ENCODE measurements at places on chromosomes 2 and 18.

DNA sequence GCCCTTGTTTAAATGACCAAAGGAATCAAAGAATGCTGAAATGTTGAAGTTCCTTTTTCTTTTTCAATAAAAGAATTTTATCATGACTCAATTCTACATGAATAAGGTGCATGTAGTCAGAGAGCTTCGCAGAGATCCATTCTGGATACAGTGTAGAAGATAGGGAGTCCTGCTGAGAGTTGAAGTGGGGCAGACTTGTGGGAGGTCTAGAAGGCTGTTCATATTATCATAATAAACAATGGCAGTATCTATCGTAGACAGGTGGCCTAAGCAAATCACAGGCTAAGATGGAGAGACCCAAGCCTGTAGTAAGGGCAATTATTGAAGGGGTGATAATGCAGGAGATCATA lies 1322.0 kb upstream of the CELF4 start:
- no peak for DNase-seq

GRCh38 chr18:39602131-39602530 lies 2036.5 kb upstream of the CELF4 start:
- no peak for DNase-seq

DNA sequence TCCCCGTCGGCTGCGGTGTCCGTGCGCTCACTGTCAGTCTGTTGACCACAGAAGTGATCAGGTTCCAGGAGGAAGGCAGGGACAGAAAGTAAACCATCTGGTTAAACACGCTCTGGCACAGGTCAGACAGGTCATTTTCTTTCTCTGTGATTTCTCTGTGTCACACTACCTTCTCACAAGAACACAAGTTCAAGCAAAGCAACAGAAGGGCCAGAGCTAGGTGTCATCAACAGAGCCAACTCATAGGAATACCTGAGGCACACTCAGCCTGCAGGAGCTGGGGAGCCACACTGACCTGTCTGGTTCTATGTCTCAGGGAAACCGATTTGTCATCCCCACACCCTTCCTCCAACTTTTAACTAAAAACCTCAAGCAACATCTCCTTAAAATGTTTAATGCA lies 115.1 kb upstream of the ZBTB14 start:
- DNase-seq, result no peak

DNA sequence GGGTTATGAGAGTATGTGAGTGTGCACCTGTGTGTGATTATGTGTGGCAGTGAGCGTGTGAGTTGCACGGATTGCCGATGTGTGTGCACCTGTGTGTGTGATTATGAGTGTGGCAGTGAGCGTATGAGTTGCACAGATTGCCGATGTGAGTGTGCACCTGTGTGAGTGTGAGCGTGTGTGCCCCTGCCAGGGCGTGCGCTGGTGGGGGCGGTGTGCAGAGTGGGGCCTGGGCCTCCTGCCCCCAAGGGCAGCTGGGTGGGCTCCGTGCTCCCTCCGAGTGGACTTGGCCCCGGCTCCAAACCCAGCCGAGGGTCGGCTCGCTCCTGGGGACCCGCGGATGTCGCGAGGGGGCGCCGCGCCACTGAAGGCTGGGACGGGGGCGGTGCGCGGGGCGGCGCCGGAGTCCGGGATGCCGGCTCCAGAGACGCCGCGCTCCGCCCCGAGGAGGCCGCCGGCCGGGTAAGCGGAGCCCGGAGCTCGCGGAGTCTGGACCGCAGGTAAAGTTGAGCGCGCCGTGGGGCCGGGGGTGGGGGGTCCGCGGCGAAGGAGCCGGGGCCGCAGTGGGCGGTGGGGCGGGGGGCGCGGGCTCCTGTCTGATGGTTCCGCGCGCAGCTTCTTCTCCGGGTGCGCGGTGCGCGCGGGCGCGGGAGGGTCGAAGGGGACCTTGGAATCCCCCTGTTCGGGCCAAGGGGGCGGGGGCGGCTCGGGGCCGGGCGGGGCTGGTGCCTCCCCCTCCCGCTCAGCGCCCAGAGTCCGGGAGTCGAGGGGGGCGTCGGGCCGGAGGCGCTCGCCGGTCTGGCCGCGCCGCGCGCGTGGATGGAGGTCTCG lies at the start of gene KCNG2:
KCNG2 (plus strand) TSS at position 421 of the 828 bp plus-strand sequence. CDS start 65,730 bp downstream, outside the sequence.
- no peak for DNase-seq

DNA sequence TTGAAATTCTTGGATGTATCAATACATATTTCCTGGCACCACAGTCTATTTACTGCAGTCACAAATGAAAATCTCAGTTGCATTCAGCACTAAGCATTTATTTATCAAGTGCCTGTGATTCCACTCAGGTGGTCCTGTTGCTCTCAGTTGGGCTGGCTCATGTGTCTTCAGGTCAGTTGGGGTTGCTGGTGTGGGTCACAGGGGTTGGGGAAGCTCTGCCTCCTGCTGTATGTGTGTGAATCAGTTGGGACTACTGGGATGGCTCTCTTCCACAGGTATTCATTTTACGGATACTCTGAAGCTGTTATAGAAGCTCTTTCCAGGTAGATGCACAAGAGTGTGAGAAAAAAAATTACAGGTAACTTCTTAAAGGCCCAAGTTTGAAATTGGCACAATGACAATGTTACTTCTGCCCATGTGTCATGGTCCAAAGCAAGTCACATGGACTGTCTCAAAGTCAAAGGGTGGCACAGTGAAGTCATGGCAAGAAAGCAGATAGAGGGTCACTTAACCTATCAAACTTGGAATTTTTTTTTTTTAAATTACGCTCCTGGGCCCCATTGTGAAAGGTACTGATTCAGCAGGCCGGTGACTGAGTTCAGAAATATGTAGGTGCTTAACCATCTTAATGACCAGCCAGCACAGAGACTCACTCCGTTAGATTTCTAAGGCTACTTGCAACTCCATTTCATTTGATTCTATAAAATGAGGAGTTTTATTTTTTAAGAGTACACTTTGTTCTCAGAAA lies 249.2 kb upstream of the GCFC2 start:
- no peak for DNase-seq

- no peak for DNase-seq
These were observed 178.8 kb upstream of the CHST9 start for GRCh38 chr18:27363872-27364271.

DNA sequence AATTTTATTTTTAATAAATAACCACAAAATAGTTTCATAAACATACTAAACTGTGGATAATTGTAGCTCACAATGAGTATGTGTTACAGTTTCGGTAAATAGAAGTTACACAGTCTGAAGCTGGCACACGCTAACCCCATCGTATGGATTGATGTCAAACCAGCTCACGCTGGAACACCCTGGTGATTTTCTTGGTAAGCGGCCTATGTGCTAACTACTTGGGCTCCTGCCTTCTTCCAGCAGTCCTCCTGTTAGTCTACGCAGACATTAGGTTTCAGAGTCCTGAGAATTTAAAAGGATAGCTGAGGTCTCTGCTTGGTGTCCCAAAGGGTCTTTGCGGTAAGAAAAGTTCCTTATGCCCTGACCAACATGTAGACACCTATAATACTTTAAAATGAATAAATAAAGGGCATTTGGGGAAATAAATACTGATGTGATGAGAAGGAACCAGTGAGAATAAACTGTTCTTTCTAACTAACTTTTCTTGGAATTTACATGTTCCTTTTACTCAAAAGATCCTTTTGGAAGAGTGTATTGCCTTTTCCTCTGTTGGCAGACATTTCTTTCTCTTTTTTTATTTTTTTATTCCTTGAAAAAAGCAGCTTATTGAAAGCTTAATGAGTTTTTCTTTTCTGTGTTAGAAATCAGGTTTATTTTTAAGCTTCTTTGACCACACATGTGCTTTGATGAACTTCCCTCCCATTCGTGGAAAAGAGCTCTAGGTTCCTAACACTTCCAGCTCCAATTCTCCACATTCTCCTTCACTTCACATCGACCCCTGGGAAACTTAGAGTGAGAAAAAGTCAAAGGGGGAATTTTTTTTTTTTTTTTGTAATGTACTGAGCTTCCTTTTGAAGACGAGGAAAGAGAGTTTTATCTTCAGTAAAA lies 322.2 kb downstream of the IRS1 start:
- no peak for DNase-seq

DNA sequence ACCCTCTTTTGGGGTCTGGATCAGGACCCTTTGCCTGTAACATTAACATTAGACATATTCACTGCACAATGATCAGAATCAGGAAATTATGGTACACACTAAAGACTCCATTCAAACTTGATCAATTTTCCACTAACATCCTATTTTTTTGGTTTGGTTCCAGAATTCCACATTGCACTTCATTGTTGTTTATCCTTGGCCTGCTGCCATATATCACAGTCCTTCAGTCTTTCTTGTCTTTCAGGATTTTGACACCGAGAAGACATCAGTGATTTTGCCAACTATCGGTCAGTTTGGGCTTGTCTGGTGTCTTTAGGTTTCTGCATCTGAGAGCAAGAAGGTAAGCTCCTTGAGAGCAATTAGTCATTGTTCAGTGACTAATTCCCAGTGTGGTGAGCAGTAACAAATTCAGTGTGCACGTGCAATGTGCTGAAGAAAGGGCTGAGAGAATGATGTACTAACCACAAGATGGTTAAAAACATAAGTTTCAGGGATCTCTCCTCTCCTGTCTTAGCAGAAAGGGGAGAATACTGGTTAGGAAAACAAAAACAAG lies 23.5 kb downstream of the MARCHF4 start:
- DNase-seq, result no peak

- no peak for DNase-seq
These were observed 380.6 kb upstream of the UBE2E3 start for GRCh38 chr2:180599804-180600203.

DNA sequence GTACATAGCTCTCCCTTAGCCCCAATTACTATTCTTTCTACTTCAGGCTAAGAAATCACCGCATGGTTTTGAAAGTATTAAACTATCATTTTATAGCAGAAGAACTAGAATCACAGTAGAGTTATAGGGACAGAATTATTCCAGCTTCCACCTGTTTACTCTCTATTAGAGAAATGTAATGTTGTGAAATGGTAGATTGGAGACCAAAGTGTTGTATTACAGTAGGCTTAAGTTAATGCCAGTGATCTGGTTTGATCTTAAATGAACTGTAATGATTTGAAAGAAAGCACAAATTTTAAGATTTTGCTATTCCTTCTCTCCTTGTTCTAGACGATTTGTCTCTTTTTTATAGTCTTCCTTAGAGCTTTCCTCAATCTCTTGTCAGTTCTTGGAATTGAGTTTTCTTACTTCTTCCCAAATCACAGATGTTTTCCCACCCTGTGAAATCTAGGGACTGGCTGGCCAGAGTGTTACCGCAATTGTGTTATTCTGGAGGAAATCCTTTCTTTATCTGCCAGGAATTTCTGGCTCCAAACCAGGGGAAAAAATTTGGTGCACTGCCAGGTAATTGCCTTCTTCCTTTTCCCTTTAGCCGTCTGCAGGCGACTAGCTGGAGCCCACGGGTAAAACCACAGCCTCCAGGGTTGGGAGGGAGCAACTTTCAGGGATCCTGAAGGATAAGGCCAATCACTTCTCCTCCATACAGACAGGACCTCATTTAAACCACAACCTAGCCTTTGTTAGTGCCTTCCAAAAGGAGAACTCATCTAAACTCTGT lies 51.7 kb downstream of the NOP58 start:
- no peak for DNase-seq

GRCh38 chr2:29744976-29745375 lies 176.4 kb downstream of the ALK start:
- no peak for DNase-seq

GRCh38 chr2:235024931-235025773 lies 73.3 kb downstream of the SH3BP4 start:
- no peak for DNase-seq

- DNase-seq, result no peak
These were observed 468.0 kb downstream of the NUP35 start for GRCh38 chr2:183592271-183592670.

GRCh38 chr2:147062073-147062472 lies 782.8 kb upstream of the ACVR2A start:
- DNase-seq, result no peak

GRCh38 chr2:43325107-43325811 lies 98.9 kb upstream of the ZFP36L2 start:
- no peak for DNase-seq

GRCh38 chr2:236935631-236936445 lies 149.9 kb upstream of the COPS8 start:
- DNase-seq, result no peak

DNA sequence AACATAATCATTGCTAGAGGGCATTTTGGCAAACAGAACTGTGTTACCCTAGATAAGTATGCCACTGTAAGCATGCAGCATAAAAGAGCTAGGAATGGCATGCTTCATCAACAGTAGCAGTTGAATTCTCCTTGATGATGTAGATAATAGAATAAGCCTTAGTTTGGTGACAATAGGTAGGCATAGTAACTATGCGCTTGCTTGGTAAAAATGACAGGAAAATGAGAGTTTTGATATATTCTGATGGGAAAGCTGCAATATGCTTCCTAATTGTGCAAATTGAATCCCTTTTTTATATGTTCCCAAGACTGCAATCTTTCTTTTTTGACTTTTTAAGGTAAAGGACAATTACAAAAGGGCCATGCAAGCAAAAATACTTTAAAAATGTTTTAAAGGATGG lies 930.9 kb upstream of the FAM98A start:
- no peak for DNase-seq

DNA sequence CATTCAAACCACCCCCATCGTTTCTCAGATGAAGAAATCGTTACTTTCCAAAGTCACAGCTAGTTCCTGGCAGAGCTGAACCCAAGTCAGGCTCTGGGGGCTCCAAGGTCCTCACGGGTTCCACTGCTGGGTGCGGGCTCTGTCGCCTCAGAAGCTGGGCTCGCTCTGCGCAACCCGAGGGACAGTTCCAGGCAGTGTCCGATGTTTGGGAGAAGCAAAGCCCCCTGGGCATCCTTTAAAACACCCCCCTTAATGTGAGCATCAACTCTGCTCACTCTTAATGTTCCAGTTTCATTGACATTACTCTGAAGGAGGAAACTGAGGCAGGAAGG lies 796 bp downstream of the AOX1 start:
- no peak for DNase-seq

- no peak for DNase-seq
These were observed 137.7 kb upstream of the MMADHC start for GRCh38 chr2:149725234-149725633.

- no peak for DNase-seq
These were observed 21.1 kb downstream of the GPR45 start for GRCh38 chr2:105262651-105263091.

DNA sequence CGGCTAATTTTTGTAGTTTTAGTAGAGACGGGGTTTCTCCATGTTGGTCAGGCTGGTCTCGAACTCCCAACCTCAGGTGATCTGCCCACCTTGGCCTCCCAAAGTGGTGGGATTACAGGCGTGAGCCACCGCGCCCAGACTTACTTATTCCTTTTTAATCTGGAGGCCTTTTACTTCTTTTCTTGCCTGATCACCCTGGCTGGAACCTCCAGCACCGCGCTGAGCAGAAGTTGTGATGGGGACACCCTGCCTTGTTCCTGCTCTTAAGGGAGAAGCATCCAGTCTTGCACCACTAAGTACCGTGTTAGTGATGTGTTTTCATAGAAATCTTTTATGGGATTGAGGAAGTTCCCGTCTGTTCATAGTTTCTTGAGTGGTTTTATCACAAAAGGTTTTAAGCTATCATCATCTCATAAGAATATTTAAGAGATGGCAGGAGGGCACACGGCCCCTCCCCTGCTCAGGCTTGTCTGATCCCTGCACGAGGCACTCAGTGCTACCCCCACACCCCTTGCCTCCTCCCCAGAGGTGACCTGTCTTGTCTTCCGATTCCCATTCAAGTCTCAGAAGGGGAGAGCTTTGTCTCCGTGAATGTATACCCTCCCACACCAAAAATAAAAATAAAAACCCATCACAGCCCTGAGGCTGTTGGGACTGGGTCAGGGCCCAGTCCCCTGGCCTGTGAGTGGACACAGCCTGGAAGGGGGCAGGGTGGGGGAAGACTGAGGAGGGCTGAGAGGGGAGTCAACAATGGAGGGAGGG lies 65.3 kb upstream of the SMAD7 start:
- DNase-seq, result no peak

- DNase-seq, result no peak
These were observed 3.8 kb upstream of the RPS7 start for GRCh38 chr2:3571284-3571683.

Measured in stimulated activated CD4-positive, alpha-beta T cell treated with anti-CD3 and anti-CD28 coated beads, Interleukin-12 subunit alpha, Interleukin-12 subunit beta, amount 100 ng/mL, for 24 hours (primary cell).